Type B pancreatic cell (in vitro differentiated cells): ENCODE measurements at places on chromosomes 12 and 14.

GRCh38 chr12:108691998-108692808, 39.1 kb downstream of the CORO1C start:
- DNase-seq = no peak
- peak overlapping the region; percentile 98 for H3K27ac ChIP-seq
- no peaks in the 10 kb centered on the region for H3K27me3 ChIP-seq
- H3K4me3 ChIP-seq = peak overlapping the region; percentile 78

- H3K27ac ChIP-seq = peak overlapping the region; percentile 97
- peak overlapping the region; percentile 97 for H3K4me3 ChIP-seq
- DNase-seq = no peak
- H3K27me3 ChIP-seq = peaks cover 40% of the 10 kb centered on the region
Observed at GRCh38 chr12:55931780-55932550, 1.0 kb downstream of the DGKA start.

DNA sequence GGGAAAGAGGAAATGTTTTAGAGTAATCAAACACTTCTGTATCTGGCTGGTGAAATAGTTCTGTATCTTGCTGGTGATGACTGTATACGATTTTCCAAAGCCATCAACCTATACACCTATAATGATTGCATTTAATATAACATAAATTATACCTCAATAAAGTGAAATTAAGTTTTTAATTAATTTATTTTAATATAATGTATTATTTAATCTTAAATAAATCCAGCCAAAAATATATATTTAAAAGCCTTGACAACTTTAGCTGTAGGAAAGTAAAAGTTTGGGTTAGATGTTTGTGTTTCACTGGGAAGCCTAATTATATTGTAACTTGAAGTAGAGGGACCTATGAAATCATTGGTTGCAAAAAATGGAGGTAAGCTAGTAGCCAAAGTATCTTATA, 654.8 kb upstream of the MIS18BP1 start:
- no peaks in the 10 kb centered on the region for H3K36me3 ChIP-seq
- H3K27ac ChIP-seq = no peak overlapping the region
- no peak for DNase-seq

- H3K4me1 ChIP-seq = peaks cover 8% of the 10 kb centered on the region
- no peak overlapping the region for H3K4me3 ChIP-seq
- no peaks in the 10 kb centered on the region for H3K27me3 ChIP-seq
- no peaks in the 10 kb centered on the region for H3K36me3 ChIP-seq
Observed at GRCh38 chr12:76311796-76312195, 36.4 kb downstream of the BBS10 start.

GRCh38 chr12:114852976-114853529, 169.1 kb upstream of the TBX3 start:
- no peak overlapping the region for H3K27ac ChIP-seq
- H3K4me1 ChIP-seq = peaks cover 8% of the 10 kb centered on the region
- no peaks in the 10 kb centered on the region for H3K36me3 ChIP-seq
- DNase-seq = no peak
- peaks cover 3% of the 10 kb centered on the region for H3K27me3 ChIP-seq

DNA sequence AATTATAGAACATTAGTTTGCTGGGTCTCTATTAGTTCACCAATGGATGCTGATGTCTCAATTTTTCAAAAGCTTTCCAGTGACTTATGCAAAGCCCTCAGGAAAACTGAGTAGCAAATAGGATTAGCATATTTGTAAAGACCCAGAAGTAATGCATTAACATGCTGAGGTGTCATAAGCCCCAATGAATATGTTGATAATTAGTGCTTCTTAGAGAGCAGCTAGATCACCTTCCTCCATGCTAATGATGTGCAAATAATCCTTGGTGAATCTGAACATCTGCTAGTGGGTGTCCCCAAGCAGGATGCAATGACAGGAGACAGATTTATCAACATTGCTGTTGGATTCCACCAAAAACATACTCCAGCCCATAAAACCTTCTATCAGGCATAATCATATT, 19.0 kb downstream of the IFNG start:
- no peak overlapping the region for H3K27ac ChIP-seq
- no peaks in the 10 kb centered on the region for H3K27me3 ChIP-seq
- H3K36me3 ChIP-seq = no peaks in the 10 kb centered on the region
- H3K4me1 ChIP-seq = no peaks in the 10 kb centered on the region

- no peak overlapping the region for H3K4me3 ChIP-seq
- no peaks in the 10 kb centered on the region for H3K27me3 ChIP-seq
- no peak for DNase-seq
- H3K36me3 ChIP-seq = peaks cover 82% of the 10 kb centered on the region
Observed at GRCh38 chr12:31303466-31303865, 22.5 kb downstream of the SINHCAF start.

DNA sequence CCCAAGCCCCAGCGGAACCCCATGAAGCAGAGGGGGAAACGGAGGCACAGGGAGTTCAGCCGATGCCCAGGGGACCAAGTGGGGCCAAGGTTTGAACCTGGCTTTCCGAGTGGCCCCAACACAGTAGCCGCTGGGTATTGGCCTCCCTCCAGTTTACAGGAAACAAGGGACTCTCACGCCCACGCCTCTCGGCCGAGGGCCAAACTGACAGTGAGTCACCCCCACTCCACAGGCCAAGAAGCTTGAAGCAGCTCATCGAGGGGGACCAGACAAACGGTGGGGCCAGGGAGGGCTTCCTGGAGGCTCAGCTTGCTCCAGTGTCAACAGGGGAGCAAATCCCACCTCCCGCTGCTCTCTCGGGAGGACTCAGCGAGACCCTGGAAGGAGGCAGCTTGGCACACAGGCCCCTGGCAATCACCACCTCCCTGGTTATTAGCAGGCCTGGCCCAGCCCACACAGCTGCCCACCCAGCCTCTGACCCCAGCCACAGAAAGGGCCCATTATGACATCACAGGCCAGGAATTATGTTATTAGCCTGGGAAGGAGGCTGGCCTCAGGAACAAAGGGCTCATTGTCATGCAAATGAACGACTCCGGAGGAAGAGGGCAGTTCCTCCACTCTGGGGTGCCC, 54.6 kb downstream of the NCOR2 start:
- peak overlapping the region; percentile 41 for H3K27ac ChIP-seq
- H3K36me3 ChIP-seq = peaks cover 7% of the 10 kb centered on the region
- DNase-seq = no peak

- peaks cover 15% of the 10 kb centered on the region for H3K27me3 ChIP-seq
- DNase-seq = no peak
- no peak overlapping the region for H3K4me3 ChIP-seq
- H3K27ac ChIP-seq = no peak overlapping the region
- no peaks in the 10 kb centered on the region for H3K4me1 ChIP-seq
- H3K36me3 ChIP-seq = peaks cover 7% of the 10 kb centered on the region
Observed at GRCh38 chr14:20438664-20439063, 2.7 kb upstream of the KLHL33 start.

GRCh38 chr12:475286-475685, 15.5 kb downstream of the B4GALNT3 start:
- no peak overlapping the region for H3K4me3 ChIP-seq
- peaks cover 21% of the 10 kb centered on the region for H3K36me3 ChIP-seq
- peaks cover 5% of the 10 kb centered on the region for H3K27me3 ChIP-seq
- H3K4me1 ChIP-seq = no peaks in the 10 kb centered on the region
- no peak overlapping the region for H3K27ac ChIP-seq
